NCI-H1048 (cell line): ENCODE measurements at places on chromosomes 3 and 15.

DNA sequence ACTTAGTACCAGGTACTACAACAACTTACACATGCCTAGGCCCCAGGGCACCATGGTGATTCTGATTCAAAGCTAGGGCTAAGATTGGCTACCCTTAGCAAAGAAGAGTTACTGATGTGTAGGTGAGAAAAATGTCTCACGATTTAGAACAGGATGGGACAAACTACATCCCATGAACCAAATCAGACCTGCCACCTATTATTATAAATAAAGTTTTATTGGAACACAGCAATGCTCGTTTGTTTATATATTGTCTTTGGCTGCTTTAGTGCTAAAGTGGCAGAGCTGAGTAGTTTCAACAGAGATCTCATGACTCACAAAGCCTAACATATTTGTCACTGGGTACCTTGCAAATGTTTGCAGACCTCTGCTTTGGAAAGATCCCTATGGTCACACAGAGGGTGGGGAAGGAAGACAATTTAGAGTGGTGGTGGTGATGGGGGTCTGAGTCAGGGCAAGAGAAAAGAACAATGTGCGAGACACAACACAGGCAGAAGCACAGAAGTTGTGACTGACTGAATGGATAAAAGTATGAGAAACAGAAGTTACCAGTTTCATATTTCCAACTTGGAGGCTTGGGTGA is 770.6 kb upstream of the CFAP20DC start:
- DNase-seq = no peak

DNA sequence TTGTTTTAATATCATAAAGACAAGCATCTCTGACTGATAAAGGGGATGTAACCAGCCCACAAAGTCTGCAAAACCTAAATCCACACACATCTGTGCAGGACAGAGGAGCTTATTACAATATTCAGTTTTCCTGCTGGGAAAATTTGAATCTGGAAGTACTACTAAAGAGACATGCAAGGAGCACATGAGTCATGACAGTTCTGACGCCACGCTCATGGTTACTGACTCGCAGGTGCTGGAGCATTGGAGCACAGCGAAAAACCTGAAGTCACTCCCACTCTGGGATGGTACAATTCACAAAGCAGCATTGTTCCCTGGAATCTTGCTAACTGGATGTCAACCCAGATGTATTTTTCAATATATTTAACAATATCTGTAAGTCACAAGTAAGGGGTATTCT is 7.6 kb upstream of the ISL2 start:
- no peak for DNase-seq

DNA sequence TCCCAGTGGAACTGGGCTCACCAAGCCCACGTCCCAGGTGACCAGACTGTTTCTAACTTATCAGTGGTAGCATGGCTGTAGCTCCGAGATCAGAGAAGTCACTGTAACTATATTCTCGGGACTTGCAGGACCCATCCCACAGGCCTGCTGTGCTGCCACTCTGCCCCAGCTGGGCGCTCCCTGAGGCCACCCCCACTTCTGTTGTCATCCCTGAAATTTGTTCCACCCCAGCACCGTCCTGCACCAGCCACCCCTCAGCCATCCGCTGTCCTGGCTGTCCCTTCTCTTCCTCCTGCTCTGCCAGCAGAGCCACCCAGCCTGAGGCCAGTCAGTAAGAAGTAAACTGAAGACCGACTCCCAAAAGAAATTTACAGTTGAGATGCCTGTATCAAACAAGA is 33.0 kb upstream of the VILL start:
- DNase-seq = no peak

- DNase-seq = no peak
These were observed 33.2 kb downstream of the MKRN2 start for GRCh38 chr3:12590096-12590495.

GRCh38 chr3:46895204-46895660 is 17.7 kb downstream of the PTH1R start:
- no peak for DNase-seq

DNA sequence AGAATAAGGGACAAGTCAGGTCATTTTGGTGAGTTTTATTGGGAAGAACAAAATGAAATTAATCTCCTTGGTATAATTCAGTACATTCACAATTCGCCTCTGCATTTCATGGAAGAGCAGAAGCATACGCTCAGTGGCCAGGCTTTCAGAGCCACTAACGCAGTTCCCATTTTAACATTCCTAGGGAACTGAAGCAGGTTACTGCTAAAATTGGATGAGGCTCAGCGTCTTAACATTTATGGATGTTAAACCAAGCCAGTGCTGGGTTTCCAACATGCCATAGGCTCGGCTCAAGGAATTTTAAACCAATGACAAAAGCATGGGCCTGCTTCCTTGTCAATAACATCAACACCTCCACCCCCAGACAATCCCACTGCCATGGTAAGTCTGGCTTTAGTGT is 172.7 kb upstream of the PRICKLE2 start:
- DNase-seq = no peak

DNA sequence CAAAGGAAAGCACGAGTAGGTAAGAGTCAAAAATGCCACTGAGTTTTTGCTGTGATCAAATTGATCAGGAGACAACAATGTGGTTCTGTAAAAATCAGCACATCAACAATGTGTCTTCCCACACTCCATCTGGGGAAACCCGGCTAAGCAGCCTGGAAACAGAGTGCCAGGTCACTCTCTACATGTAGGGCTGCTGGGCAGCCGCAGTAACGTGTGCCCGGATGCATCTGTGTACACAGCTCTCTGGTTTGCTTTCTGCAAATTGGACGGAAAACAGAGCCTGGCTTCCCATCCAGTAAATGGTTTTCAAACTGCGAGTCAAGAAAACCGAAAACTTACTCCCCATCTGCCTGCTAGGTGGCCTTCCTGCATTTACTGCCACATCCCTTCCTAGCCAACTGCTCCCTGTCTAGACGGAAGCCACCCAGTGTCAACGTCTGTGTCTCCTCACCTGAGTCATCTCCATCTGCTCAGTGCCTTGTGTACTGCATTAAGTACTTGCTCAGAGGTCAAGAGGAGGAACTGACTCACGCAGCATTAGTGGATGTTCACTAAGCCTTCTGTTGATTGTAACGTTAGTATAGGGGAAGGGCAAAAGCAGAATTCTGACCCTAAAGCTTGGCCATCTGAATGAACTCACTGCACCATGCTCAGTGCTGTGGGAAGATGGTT is 124.1 kb downstream of the TJP1 start:
- DNase-seq = no peak

DNA sequence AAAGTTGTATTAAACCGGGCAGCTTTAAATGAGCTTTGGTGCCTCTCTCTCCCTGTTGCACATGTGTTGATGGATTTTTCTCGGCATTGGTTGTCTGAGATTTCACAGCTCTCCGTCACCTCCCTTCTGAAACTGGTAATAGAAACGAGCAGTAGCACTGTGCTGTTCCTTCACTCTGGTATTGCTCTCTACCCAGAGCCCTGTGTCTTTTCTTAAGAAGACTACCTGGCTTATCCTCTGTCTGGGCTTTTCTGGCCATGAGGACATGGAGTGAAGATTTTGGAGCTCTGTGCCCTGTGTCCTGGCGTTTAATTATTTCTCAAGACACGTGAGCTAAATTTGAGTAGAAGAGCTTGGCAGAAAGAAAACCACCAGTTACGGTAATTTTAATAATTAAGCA is 209.6 kb upstream of the EIF1B start:
- DNase-seq = no peak

DNA sequence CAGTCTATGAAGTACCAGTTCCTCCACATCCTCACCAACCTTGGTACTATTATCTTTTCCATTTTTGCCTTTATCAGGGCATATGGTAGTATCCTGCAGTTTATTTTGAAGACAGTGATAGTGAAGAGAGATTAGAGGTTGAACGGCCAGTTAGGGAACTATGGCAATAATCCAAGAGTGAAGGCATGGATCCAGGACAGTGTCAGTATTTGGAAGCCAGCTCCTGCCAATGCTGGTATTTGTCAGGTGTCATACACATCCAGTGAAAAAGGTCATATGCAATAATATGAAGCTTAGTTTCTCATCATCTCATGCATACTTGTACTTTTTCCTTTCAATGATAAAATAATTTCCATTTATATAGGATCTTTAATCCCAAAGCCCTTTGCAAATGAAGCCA is 56.8 kb upstream of the KCNMB2 start:
- no peak for DNase-seq

DNA sequence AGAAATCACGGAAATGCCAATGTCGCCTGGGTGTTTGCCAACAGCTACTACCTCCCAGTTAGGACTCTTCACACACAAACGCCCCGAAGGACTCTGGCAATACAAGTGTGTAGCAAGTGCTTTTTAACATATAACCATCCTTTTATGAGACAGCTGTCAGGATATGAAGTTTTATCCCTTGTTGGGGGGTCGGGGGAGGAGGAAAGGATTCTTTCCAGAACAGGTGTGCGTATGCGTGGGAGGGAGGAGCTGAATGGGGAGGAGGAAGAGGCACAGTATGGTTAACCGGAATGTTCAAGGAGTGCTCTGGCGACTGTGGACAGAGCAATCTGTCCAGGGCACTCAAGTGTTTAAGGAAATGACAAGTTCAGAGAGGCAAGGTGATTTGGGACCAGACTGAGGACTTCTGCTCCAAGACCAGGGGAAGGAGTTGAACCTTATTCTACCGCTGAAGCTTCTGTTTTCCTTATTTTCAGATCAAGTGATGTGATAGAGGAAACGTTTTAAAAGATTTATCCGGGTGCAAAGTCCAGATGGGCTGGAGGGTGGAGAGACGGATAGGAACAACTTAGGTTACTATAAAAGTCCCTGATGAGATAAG is 1.3 kb downstream of the TSPAN3 start:
- no peak for DNase-seq

GRCh38 chr15:64246364-64247189 is 83.8 kb upstream of the PPIB start:
- DNase-seq = no peak

GRCh38 chr15:73881579-73882320 is 8.4 kb downstream of the TBC1D21 start:
- DNase-seq = no peak

- no peak for DNase-seq
These were observed 165.0 kb upstream of the TLE3 start for GRCh38 chr15:70262591-70263274.

DNA sequence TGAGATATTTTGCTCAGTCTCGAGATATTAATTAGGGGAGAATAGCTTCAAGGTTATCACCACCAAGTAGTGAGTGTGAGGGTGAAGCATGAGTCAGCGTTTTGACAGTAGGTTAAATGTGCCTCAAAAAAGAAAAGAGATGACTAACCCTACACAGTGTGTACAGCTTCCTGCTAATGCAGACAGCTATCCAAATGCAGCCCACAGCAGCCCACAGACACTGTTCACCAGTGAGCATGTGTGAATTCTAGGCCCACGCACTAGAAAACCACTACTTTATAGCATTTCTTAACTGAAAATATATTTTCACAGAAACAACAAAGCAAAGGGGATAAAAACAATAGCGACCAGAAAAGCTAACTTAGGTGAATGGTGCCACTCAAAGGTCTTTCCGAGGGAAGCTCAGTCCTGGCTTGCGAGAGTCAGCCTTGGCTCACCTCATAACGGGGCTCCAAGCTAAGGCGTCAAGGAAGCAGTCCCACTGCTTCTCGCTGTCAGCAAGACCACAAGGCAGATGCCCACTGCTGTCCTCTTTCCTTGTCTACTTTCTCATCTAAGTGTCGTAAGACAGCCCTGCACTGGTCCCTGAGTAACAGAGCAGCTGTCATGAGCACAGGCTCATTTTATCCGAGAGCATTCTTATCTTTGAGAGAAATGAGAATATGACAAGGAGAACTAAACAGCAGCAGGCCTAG is 47.6 kb downstream of the TXNRD3 start:
- DNase-seq = no peak

GRCh38 chr3:66019896-66020295 is 18.8 kb downstream of the MAGI1 start:
- DNase-seq = no peak

GRCh38 chr3:149401926-149402310 is 24.5 kb upstream of the TM4SF1 start:
- DNase-seq = no peak

- no peak for DNase-seq
These were observed 177.8 kb downstream of the CBLB start for GRCh38 chr3:105691053-105691452.

- no peak for DNase-seq
These were observed 672.1 kb downstream of the OTOL1 start for GRCh38 chr3:162168715-162169114.

DNA sequence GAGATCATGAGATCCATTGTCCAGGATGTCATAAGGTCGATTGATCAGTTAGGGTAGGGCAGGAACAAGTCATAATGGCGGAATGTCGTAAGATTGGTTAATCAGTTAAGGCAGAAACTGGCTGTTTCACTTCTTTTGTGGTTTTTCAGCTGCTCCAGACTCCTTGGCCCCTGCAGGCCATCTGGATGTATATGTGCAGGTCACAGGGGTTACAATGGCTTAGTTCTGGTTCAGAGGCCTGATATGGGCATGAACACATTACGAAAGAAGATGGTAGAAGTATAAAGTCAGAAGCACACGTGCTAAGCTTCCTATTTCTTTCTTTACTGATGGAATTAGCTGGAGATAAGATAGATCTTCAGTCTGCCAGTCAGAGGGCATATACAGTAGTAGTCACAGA is 315.4 kb upstream of the LRRC3B start:
- DNase-seq = no peak

DNA sequence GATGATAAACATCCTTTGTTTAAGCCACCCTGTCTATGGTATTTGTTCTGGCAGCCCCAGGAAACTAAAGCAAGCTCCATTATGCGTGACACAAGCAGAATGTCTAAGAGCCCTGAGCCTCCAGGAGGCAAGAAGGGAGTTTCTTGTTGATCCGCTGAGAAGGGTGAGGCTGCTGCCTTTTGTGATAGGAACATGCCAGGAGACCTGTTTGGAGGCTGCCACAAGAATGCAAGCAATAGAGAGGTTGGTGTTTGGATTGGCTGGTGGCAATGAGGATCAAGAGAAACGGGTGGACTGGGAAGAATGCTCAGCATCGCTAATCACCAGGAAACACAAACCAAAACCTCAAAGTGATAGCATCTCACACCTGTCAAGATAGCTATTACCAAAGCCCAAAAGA is 104.8 kb downstream of the ASB7 start:
- DNase-seq = no peak

- DNase-seq = no peak
These were observed 3.3 kb downstream of the PLA2G4F start for GRCh38 chr15:42152921-42153698.

GRCh38 chr3:54243960-54244682 is 121.8 kb downstream of the CACNA2D3 start:
- DNase-seq = no peak

- DNase-seq = no peak
These were observed 108.9 kb upstream of the UBE2E1 start for GRCh38 chr3:23696842-23697241.

DNA sequence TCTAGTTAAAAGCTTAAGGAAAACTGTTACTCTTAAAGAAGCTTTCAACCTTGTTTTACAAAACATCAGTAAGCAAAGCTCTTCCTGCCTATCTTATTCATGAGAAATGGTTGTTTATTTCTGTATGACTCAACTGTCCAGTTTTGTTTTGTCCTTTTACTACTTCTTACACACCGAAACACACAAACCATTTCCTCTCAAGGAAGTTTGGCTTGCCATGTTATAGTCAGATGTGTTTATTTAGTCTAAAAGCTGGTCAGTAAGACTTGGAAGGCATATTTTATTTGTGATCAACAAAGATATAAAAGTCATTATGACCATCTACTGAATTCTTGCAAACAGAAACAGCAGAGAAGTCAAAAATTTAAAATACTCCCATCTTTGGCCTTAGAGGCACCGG is 53.2 kb upstream of the RBSN start:
- DNase-seq = no peak

- DNase-seq = no peak
These were observed 42.6 kb downstream of the KLHL25 start for GRCh38 chr15:85752124-85752475.
